ENCODE measurements at places on chromosomes 16 and 17. TPM values are rescaled to one million over a fixed set of nuclear protein-coding genes. Genes with fewer than 3 reads are reported as not detected.

Gene NOL11
- total RNA-seq: 49.1 TPM

Gene SENP3
- total RNA-seq: 36.9 TPM

Gene ABAT
- 11.0 TPM for total RNA-seq

Gene SLC16A13
- 4.8 TPM for total RNA-seq

Gene PLK1
- total RNA-seq: 2.9 TPM

Gene TOM1L1
- not detected for total RNA-seq

Gene MKS1
- total RNA-seq: 8.5 TPM

Gene KRT27
- total RNA-seq: not detected

Gene HID1
- total RNA-seq: 0.66 TPM

Gene CLEC18B
- 1.8 TPM for total RNA-seq

Gene SLC25A10
- total RNA-seq: 5.8 TPM

Gene DOC2B
- 0.07 TPM for total RNA-seq

Gene OTOA
- not detected for total RNA-seq

Gene CES4A
- 7.5 TPM for total RNA-seq

Gene KRTAP9-3
- total RNA-seq: not detected

Gene CDRT15
- total RNA-seq: not detected

Gene C17orf78
- not detected for total RNA-seq

Gene CYGB
- total RNA-seq: 0.12 TPM

Gene APOBR
- total RNA-seq: 64.9 TPM

Gene KLHL10
- total RNA-seq: not detected

Gene ALOX15
- not detected for total RNA-seq

Gene TAF15
- 214 TPM for total RNA-seq

Gene TTLL6
- total RNA-seq: not detected

Gene SLC47A1
- total RNA-seq: 1.3 TPM

Gene AANAT
- total RNA-seq: 0.50 TPM

Gene CA7
- not detected for total RNA-seq

Gene CCL4
- 476 TPM for total RNA-seq

Gene TERB1
- 0.33 TPM for total RNA-seq

Gene FBXO47
- not detected for total RNA-seq

Gene NFATC3
- total RNA-seq: 282 TPM

Gene GSDMA
- total RNA-seq: 3.2 TPM

Gene TBC1D3I
- 0.84 TPM for total RNA-seq

Data from natural killer cell (primary cell).